Suprapubic skin (tissue), 4 donors: ENCODE measurements at places on chromosomes 2 and 18.

- DNase-seq = no peak
These were observed 28.6 kb upstream of the GALNT5 start for GRCh38 chr2:157228946-157229345.

DNA sequence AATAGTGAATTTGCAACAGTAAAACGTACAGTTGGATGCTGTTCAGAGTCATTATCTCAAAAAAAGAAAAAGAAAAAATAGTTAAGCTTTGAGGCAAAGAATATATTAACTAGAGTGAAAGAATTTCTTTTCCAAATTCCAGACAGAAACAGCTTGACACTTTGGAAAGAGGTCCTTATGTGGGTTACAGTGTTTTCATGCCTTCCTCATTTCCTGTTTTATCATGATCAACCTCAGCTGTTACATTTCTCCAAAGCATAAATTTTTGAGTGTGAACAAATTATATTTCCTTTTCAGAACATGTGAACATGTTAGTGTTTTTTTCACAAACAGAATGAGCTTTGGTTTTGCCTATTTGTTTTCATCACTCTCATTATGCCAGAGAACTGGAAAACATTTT is 13.6 kb downstream of the FRZB start:
- no peak for DNase-seq

GRCh38 chr2:174117951-174118930 is 130.1 kb downstream of the OLA1 start:
- DNase-seq = no peak

DNA sequence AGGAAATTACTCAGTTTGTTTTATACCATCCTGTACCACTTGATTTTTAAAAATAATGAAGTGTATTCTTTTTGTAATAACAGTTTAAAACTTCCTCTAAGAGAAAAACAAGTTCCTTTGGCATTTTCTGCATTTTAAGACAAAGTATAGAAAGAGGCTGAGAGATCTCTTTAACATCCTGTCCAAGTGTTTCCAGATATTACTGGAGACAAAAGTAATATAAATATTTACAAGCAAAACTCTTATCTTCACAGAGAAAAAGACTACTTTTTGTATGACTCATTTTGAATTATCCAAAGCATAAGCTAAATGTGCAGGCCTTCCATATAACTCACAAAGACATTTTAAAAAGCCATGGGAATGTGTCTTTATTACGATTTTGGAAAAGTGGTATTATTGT is 221.1 kb downstream of the RDH14 start:
- no peak for DNase-seq

GRCh38 chr2:215832791-215833190 is 180.6 kb downstream of the MREG start:
- no peak for DNase-seq

GRCh38 chr2:24885221-24886125 is 34.6 kb downstream of the ADCY3 start:
- DNase-seq = no peak

- no peak for DNase-seq
These were observed 296.8 kb upstream of the SPRED2 start for GRCh38 chr2:65729246-65729645.

DNA sequence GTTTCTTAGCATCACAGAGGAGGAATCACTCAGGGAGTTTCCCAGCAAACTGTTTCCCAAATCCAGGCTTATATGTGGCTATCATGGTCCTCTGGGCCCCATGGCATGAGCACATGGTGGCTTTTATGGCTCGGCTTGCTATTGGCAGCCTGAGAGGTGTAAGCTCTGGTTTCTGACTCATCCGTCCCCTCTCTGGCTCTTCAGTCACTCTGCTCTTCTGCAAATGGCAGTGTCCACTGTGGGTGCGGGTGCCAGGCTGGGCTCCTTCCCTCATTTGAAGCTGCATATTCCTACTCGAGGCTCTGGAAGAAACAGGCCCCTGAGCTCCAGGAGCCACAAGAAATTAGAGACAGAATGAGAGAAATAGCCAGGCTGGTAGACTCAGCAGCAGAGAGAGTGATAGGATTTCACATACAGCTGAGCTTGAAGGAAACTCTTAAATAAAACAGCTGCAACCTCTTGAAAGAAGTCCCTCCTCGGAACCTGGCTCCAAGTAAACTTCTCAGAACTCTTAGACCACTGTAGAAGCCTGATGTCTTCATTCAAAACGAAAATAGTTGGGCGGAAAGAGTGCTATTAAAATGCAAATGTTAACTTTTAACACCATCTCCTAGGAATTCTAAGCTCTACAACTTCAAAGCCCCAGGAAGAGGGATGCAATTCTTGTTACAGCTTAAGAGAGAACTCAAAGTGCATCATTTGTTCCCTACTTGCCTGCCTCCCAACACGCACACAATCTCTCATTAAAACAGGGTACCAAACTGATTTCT is 212.6 kb upstream of the SP5 start:
- DNase-seq = no peak

- DNase-seq = no peak
These were observed 235.6 kb upstream of the EPHA4 start for GRCh38 chr2:221807706-221808105.

DNA sequence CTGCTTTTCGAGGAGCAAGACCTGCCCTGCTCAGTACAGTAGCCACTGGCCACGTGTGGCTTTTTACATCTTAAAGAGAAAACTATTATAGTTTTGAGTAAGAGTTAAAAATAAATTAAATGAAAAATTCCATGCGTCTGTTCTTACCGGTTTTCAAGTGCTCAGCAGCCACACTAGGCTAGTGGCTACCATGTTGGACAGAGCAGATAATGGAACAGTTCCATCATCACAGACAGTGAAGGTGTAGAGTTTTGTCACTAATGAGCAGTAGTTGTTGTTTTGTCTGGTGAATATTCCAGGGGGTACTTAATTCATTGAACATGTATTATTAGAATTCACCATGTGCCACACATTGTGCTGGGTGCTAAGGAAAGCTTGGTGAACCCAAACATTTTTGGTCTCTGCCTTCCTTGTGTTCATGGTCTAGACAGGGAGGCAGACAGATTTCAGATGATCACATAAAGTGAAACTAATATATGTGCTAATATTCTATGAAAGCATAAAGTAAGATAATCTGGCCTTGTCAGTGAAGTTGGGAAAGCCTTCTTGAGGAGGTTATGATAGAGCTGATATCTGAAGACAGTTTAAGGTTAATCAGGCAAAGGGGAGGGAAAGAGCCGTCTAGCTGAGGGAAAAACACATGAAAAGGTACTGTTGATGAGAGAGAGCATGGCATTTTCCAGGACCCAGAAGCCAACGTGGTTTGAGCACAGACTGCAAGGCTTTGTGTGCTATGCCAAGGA is 1.4 kb downstream of the ALMS1 start:
- no peak for DNase-seq

DNA sequence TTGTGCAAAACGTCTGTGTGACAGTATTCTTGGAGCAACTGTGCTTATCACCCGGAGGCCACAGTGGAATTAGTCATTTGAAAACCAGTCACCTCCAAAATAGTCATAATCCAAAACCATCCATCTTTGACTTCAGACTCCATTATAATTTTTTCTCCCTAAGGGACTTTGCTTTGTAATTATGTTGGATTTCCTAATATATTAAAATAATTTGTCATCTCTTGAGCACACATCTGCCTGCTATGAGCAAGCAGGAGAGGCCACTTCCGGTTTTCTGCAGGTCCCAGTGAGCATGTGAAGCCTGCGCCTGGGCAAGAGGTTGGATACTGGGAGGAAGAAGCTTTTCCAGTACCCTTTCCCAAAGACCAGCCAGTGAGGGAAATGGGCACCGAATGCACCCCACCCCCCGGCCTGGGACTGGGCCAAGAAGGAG is 57.7 kb downstream of the ODC1 start:
- no peak for DNase-seq

- DNase-seq = no peak
These were observed 716.2 kb upstream of the FANCL start for GRCh38 chr2:58957188-58957840.

DNA sequence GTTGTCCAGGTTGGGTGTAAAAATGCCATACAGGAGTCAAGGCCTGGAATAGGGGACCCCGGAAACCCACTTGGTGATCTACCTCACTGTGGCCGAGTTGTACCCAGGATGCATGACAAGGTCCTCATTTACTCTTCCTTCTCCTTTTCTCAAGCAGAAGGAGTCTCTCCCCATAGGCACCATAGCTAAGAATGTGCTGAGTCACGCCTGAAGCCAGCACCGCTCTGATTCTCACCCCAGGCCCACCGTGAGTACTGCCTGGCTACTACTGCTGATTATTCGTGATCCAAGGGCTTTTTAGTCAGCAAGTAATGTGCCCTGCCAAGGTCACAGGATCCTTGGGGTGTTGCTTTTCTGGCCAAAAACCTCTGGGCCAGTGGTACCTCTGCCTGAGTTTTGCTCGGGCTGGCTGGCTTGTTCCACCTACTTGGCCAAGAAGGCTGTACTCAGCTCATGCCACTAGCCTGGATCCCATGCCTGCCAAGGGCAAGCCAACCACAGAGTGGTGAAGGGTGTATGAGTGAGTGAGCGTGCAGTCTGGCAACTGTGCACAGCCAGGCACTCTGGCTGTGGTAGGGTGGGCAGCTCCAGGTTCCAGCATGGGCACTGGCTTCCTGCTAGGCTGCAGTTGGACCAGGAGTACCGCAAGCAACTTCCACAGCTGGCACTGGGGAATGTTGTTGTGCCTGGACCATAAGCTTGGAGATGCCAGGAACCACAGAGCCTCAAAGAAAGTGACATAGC is 650.1 kb upstream of the VRK2 start:
- DNase-seq = no peak

DNA sequence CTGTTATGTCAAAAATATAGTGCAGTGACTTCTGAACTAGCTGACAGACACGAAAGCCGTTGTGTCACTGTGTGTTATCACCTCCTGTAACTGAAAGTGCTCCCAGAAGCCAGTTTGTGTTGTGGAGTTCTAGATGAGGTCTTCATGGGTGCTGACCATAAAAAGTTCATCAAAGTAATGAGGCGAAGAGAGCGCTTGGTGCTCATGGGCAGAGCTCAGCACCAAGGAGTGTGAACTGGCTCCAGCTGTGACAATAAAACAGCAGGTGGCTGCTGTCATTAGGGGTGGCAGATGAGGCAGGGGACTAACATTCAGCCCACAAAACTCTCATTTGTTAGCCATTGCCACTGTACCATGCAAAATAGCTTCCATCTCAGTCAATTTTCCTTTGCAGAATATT is 151.1 kb downstream of the ZNF407 start:
- no peak for DNase-seq

DNA sequence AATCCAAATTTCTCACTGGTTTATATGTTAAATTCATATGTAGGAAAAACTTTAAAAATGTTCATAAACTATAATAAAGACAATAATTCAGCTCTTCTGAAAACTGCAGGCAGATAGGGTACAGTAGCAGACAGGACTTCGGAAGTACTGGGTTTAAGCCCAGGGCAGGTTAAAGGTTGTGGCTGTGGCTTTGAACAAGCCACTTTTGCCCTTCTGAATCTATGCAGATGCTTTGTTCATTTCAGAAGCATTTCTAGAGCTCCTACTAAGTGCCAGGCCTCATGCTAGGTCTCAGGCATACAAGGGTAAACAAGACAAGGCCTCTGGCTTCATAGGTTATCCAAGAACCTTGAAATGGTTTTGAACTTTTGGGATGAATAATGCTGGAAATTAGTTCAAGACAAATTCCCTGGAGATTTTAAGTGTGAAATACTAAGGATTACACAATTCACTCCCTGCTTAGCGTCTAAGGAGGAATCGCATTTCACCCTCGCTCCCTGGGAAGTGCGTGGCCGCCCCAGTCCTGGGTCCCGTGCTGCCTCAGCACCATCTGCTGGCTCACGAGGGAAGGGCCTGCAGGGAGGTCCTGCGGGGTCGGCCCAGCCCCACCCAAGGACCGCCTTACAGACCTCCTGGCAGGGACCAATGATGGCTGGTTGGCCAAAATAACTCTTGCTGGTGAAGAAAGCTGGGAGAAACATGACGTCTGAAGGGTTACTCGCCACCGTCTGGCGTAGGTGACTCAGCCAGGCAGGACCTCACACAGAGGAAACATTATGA is 67.7 kb upstream of the L3MBTL4 start:
- DNase-seq = peak; percentile 92

DNA sequence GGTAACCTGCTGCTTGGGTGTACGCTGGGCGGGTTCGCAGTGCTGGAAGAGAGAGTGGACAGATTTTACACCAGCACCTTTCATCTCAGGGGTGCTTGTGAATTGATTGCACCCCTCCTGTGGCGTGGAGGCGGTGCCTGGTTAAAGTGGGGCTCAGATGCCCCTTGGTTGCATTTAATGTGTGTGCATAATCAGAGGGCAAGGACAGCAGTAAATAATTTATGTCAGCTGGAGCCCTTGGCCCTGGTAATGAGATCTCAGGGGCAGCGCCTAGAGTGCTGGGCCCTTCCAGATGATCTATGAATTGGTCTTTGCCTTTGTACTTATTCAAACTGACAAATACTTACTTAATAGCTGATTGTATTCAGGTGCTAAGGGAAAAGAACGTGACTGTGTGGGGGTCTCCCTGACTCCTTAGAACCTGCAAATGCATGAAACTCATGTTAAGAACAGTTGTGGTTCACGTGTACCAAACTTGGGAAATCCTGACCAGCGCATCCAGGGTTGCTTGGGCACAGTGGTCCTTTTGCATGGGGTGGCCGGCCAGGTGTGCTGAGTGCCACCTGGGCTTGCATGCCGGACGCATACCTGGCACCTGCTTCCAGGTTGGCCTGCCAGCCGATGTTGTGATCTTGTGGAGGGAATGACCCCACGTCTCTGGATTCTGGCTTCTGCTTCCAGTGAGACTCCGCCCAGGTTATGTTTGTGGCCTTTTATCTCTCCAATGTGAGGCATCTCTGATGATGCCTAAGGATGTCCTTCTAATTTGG is 118.5 kb downstream of the AGAP1 start:
- DNase-seq = no peak

- DNase-seq = no peak
These were observed 93.0 kb downstream of the STPG4 start for GRCh38 chr2:47061944-47062678.

GRCh38 chr18:22493940-22494339 is 76.2 kb upstream of the CTAGE1 start:
- DNase-seq = no peak

DNA sequence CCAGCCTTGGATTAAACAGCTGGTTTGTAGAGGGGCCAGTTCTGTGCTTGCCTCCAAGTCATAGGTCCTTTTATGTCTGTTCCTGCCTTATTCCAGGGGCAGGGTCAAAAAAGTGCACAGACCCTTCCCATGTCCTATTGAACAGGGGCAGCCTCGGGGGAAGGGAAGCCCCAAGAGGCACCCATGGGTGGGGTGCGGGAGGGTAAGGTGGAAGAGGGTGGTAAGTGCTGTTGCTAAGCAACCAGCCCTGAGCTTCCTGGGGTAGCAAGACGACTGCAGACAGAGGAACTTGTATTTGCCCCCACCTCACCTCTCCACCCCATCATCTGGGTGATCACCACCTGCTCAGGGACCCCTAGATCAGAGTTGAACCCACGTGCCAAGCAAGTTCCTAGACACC is 7.7 kb downstream of the DNMT3A start:
- no peak for DNase-seq

GRCh38 chr18:11808001-11808855 is 43.0 kb upstream of the CHMP1B start:
- DNase-seq = no peak

- DNase-seq = peak; percentile 54
These were observed 112.0 kb upstream of the CTDP1 start for GRCh38 chr18:79567481-79568147.

- DNase-seq = no peak
These were observed 2.1 kb downstream of the ATAD2B start for GRCh38 chr2:23924589-23925359.
